ENCODE measurements at places on chromosomes 2 and 18.

- no peak for DNase-seq
These were observed 121.5 kb upstream of the GYPC start for GRCh38 chr2:126534478-126534877.

- no peak for DNase-seq
These were observed 683.0 kb downstream of the SLC4A3 start for GRCh38 chr2:220310451-220310861.

DNA sequence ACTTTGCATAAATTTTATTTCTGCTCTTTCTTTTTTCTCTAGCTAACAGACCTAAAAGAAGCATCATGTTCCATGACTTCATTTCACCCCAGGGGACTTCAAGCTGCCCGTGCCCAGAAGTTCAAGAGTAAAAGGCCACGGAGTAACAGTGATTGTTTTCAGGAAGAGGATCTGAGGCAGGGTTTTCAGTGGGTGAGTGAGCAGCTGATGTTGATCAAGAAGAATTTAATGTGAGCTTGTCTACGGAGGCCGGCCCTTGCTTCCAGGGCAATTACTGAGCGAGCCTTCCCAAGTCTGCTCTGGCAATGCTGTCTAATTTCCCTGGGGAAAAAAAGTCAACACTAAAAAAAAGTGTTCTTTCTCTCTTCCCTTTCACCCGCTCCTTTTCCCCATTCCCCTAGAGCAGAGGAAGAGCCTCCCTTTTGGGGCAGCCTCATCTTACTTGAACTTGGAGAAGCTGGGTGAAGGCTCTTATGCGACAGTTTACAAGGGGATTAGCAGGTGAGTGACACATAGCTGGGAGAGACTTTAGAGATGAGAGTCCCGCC is 1.2 kb downstream of the CDK15 start:
- DNase-seq = no peak

GRCh38 chr18:75341267-75341666 is 86.2 kb downstream of the SMIM21 start:
- no peak for DNase-seq

DNA sequence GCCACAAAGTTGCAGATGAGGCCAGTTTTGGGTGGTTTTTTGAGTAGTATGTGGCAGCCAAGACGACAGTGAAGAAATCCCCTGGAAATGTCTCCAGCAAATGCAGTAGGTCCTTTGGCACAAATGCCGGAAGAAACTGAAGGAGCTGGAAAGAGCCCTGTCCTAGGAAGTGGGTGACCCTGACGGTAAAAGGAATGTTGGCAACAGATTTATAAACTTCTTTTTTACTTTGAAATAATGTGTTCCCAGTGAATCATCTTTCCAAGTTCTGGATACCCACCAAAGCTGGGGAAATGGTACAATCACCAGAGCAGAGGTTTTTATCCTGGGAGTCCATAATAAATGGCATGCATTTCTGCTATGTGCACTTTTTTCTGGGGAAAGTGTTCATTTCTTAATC is 112.9 kb downstream of the CSRNP3 start:
- DNase-seq = no peak
